ENCODE measurements at places on chromosomes 4 and X. TPM values are rescaled to one million over a fixed set of nuclear protein-coding genes. Genes with fewer than 3 reads are reported as not detected.

The PHKA1 gene
- total RNA-seq: 29.1 TPM

The IL2 gene
- total RNA-seq: not detected

The CENPE gene
- total RNA-seq: 7.1 TPM

The FAM47A gene
- total RNA-seq: not detected

The TRIML2 gene
- total RNA-seq: 45.2 TPM

The SLC49A3 gene
- 0.16 TPM for total RNA-seq

The MAGEA4 gene
- total RNA-seq: not detected

The CD40LG gene
- not detected for total RNA-seq

The PAGE5 gene
- total RNA-seq: not detected

The MSX1 gene
- total RNA-seq: 8.2 TPM

The NUDT10 gene
- 0.82 TPM for total RNA-seq

The RTL9 gene
- total RNA-seq: 0.09 TPM

The TKTL1 gene
- total RNA-seq: not detected

The TIGD4 gene
- not detected for total RNA-seq

The RAB39B gene
- 0.69 TPM for total RNA-seq

The KCNIP4 gene
- total RNA-seq: not detected

The EFHC2 gene
- 0.21 TPM for total RNA-seq

The HTRA3 gene
- 21.2 TPM for total RNA-seq

Data from A549 treated with Mapracorat at 1 μM for 4 hours (cell line).